ENCODE measurements at places on chromosomes 16 and 17.

GRCh38 chr17:33028778-33029177 lies 37.1 kb downstream of the SPACA3 start:
- DNase-seq, result no peak

DNA sequence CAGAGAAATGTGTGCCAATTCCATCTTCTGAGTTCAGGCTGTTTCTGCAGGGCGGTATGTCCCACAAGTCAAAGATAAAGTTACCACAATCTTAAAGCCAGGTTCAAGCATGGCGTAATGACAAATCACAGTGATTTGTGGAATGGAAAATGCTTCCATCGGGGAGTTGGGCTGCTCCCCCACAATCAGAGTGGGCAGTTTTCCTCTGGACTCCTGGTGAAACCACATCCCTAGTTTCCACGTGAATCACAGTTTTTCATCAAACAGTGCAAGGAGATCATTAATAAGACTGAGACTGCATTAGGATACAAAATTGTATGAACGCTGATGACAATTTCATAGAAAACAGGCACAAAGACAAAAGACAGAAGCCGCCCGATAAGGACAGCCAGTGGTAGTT lies 3.6 kb downstream of the LITAF start:
- DNase-seq, result no peak

- no peak for DNase-seq
Measured at GRCh38 chr17:1931844-1932579, 93.1 kb downstream of the RTN4RL1 start.

DNA sequence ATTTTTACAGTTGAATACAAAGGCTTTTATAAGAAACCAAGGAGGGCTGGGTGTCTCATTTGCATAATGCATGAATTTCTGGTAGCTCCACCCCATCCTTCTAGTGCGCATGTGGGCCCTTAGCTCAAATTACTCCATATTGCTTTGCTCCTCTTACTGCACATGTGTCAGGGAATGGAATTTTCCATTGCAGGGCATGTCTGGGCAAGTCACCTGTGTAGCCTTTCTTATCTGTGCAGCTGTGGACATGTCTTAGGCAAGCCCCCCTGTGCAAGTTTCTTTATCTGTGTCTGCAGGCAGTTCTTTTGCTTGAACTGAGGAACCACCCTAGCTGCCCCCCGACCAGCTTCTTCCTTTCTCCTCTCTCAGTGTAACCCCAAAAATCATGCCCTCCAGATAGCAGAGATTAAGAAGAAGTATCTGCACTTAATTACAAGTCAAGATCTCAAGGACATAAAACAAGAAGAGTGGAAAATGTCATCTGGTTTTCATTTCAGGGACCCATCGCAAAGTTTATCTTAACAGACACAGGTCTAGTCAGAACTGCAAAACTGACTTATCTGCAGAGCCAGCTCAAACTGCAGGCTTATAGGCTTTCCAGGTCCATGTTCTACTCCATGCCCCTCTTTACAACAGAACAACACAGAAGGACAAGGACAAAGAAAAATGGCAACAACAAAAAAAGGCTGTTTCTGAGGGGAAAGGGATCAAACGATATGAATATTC lies 137.9 kb upstream of the HS3ST4 start:
- DNase-seq, result no peak

- no peak for DNase-seq
Measured at GRCh38 chr16:10612649-10613179, 32.3 kb upstream of the EMP2 start.

GRCh38 chr16:7137560-7138330 lies 194.9 kb upstream of the RBFOX1 start:
- DNase-seq, result no peak

DNA sequence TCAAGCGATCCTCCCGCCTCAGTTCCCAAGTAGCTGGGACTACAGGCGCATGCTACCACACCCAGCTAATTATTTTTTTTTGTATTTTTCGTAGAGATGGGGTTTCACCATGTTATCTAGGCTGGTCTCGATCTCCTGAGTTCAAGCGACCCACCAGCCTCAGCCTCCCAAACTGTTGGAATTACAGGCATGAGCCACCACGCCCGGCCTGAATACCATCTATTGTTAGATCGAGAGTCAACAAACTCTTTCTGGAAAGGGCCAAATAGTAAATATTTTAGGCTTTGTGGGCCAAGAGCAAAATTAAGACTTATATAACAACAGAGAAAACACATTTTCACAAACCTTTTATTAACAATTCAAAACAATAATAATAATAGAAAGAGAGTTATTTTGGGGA lies 41.6 kb downstream of the MEOX1 start:
- no peak for DNase-seq

GRCh38 chr16:84827897-84828296 lies 8.1 kb downstream of the CRISPLD2 start:
- DNase-seq, result no peak

GRCh38 chr16:48113471-48113870 lies 42.3 kb downstream of the ABCC12 start:
- DNase-seq, result no peak

DNA sequence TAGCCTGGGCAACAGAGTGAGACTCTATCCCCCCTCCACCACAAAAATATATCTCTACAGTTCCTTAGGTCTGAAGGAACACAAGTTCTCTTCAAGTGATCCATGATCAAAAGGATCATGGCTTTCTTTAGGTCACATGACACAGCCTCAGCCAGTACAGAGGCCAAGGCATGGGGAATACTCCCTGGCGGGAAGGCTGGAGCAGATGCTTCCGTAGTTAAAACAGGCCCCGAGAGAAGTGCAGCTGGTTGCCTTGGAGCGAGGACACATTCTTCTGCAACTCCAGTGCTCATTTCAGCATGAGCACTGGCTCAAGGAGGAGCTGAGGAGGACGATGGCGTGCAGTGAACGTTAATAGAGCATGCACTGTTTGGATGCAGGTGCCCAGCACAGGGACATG lies 13.5 kb downstream of the CDIP1 start:
- DNase-seq, result no peak

DNA sequence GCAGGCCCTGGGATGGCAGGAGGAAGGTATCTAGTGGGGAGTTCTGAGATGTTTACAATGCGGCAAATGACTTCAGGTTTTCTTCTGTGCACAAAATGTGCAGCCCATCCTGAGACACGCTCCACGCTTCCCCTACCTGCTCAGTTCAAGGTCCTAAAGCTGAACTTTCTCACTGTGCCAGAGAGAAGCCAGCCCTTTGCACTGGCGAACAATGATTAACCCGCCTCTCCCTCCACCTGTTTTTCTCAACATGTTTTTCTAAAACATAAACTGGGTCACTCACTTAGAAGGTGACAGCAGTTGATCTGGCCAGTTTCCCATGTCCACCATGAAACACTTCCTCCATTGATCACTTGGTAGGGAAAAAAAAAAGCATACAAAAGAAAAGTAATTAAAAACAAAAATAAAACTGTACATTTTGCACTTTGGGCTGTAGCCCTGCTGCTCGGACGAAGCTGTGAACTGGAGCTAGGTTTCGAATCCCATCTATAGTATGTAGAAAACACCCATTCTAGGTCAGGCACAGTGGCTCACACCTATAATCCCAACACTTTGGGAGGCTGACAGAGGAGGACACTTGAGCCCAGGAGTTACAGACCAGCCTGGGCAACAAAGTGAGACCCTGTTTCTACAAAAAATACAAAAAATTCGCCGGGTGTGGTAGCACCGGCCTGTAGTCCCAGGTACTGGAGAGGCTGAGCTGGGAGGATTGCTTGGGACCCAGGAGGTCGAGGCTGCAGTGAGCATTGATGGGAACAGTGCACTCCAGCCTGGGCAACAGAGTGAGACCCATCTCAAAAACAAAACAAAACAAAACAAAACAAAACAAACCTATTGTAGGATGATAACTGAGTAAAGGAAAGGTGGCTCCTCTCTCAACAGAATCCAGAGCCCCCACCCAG lies 6.1 kb upstream of the G6PC1 start:
- DNase-seq, result no peak

DNA sequence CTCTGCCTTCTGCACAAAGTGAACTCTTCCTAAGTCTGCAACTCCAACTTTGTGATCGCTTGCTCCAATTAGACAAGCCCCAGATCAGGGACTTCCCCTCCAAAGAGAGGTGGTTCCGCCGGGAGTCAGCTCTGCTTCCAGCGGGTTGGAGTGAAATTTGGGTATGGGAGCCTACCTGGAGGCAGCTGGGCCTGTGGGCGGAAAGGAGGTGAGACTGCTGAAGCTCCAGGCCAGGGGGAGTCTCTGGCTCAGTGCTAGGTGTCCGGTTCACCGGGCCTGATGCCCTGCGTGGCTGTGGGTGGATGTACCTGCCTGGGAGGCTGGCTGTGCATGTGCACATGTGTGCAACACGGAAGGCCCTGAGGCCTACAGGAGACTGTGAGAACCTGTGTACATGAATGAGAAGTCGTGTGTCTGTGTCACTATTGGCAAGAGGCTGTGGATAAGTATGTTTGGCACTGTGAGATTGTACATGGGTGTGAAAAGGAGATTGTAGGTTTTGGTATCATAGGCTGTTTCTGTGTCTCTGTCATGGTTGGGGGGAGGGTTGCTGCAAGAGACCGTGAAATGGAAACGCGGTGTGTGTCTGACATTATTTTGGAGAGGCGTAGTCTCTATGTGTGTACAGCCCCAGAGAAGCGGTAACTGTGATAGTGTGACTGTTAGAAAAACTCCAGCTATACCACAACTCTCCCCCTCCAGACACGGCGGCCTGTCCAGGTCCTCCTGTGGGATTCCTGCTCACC lies 4.2 kb downstream of the LHX1 start:
- no peak for DNase-seq

DNA sequence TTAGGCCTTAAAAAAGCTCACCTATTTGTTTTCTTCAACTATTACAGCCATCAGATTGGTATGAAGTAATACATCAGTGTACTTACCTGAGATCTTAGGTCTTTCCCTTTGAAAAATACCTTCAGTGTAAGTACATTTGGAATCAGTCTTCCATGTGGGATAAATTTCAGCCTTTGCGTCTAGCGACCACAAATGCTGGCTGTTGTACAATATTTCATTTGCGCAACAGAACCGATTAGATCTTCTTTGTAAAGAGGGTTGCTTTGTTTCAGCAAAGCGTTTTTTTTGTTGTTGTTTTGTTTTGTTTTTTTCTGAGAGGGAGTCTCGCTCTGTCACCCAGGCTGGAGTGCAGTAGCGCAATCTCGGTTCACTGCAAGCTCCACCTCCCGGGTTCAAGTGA lies 394.0 kb downstream of the CPPED1 start:
- no peak for DNase-seq

- no peak for DNase-seq
Measured at GRCh38 chr16:12735805-12736204, 67.9 kb downstream of the CPPED1 start.

DNA sequence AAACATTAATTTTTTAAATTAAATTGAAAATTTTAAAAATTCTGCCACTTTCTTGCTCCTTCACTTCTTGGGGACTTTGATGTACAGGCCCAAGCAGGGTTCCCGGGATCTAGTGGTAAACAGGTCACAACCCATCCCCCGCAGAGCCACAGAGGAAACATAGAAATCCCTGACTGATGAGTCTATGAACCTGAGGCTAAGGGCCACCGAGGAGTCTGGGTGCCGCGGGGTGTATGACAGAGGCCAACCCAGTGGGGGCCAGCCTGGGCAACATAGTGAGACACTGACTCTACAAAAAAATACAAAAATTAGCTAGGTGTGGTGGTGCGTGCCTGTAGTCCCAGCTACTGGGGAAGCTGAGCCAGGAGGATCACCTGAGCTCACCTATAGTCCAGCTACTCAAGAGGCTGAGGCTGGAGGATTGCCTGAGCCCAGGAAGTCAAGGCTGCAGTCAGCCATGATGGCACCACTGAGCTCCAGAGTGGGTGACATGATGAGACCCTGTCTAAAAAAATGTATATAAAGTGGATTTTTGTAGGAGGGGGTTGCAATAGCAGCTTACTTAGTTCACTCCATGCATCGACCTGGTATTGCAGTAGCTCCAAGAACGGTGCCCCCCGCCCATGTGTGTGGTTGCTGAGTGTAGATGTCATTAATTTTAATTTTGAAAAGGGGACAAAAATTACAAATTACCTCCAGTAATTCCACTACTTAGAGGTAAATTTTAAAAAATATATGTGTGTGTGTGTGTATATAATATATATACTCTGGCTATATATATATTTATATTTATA lies 9.2 kb upstream of the FLYWCH1 start:
- no peak for DNase-seq

- no peak for DNase-seq
Measured at GRCh38 chr16:85969591-85969990, 70.6 kb downstream of the IRF8 start.

- DNase-seq, result no peak
Measured at GRCh38 chr16:4433914-4434787, 8.5 kb downstream of the DNAJA3 start.

GRCh38 chr16:14579266-14579665 lies 50.8 kb downstream of the PARN start:
- DNase-seq, result no peak

GRCh38 chr17:39736319-39737165 lies 1.2 kb upstream of the GRB7 start:
- no peak for DNase-seq

GRCh38 chr16:57677622-57678369 lies 9.7 kb downstream of the ADGRG3 start:
- no peak for DNase-seq

GRCh38 chr16:30949650-30950515 lies 1.0 kb downstream of the ORAI3 start:
- DNase-seq, result no peak

DNA sequence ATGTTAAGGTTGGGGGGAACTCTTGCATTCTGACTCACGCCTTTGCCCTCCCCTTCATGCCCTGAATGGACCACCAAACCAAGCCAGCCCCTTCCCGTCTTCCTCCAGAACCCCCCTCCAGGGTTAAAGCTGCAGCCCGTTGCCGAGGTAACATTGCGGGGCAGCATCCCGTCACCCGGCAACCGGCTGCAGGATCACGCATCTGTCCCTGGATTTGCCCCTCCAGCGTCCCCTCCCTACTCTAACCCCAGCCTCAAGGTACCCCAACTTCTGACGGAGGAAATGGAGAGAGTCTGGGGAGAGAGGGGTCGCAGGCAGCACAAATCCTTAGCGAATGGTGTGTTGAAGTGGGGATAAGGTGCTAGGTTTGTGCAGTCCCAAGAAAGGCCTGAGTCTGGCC lies 563 bp upstream of the NLGN2 start:
- no peak for DNase-seq

DNA sequence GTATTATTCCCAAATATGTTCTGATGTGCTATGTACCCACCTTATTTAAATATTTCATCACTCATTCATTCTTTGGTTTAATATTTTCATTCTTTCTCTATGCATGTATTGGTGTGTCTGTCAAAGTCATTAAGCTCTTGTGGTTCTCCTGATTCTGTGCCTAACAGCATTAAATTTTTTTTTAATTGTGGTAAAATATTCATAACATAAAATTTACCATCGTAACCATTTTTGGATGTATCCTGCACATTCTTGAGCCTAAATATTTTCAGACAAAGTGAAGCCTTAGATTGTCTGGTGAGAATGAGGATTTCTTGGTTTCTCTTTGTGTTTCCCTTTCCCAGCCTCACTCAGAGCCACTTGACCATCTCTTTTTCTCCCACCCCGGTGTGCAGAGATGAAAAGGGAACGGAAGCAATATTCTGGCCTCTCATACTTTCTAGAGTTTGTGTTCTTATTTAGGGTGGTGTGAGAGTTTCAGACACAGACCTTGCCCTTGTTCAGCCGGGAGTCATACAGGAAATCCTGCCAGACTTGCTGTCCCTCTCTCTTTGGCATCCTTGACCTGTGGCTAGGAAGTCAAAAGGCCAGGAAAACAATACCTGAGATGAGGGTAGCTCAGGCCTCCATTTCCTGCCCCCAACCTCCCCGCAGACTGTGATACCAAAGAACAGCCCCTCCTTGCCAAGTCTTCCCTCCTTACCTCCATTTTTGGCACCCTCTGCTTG lies 4.9 kb downstream of the CCL5 start:
- no peak for DNase-seq

GRCh38 chr17:64441772-64442540 lies 7.0 kb upstream of the MILR1 start:
- no peak for DNase-seq

Measured in cortex of kidney (tissue), 1 donor.